LoVo (cell line): ENCODE measurements at places on chromosomes 11 and 22.

- DNase-seq = no peak
Observed at GRCh38 chr11:85809191-85809590, 1.8 kb downstream of the SYTL2 start.

GRCh38 chr22:30694640-30695350, at the start of gene OSBP2:
Gene OSBP2, plus strand, starts transcription at chr22:30694874. Its CDS starts 36 bp downstream, at chr22:30694910.
- peak; percentile 47 for DNase-seq

- DNase-seq = no peak
Observed at GRCh38 chr11:15169815-15170551, 55.3 kb downstream of the INSC start.

GRCh38 chr11:2451336-2451735, 6.5 kb downstream of the KCNQ1 start:
- no peak for DNase-seq

- DNase-seq = peak; percentile 28
Observed at GRCh38 chr22:24503137-24503842, 8.2 kb downstream of the UPB1 start.

- no peak for DNase-seq
Observed at GRCh38 chr11:75319035-75319877, 32.2 kb downstream of the ARRB1 start.

GRCh38 chr22:18965526-18966421, 29.7 kb upstream of the PRODH start:
- DNase-seq = no peak

- DNase-seq = no peak
Observed at GRCh38 chr22:17350292-17350691, 19.0 kb upstream of the CECR2 start.

DNA sequence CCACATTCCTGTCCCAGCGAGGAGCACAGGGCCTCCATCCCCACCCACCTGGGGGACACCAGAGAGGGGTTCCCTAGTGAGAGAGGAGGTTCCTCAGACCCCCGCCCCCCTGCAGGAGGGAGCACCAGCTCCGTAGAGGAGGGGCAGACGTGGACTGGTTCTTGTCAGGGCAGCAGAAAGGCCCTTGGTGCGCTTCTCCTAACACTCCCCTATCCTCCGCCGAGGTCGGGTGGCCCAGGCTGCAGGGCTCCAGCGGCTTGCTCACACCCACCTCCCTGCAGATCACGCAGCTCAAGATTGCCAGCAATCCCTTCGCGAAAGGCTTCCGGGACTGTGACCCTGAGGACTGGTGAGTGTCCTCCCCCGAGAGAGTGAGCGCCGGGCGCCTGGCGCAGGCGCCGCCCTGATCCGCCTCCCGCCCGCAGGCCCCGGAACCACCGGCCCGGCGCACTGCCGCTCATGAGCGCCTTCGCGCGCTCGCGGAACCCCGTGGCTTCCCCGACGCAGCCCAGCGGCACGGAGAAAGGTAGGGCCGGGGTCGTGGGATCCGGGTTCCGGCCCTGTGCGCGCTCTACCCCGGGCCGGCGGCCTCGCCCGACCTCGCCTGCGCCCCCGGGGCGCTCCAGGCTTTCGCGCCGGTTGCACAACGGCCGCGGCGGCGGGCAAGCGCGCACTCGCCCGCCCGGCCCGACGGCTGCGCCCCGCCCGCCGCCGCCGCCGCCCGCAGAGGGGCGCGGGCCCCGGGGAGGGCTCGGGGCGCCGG, 5.1 kb downstream of the TBX1 start:
- DNase-seq = no peak

DNA sequence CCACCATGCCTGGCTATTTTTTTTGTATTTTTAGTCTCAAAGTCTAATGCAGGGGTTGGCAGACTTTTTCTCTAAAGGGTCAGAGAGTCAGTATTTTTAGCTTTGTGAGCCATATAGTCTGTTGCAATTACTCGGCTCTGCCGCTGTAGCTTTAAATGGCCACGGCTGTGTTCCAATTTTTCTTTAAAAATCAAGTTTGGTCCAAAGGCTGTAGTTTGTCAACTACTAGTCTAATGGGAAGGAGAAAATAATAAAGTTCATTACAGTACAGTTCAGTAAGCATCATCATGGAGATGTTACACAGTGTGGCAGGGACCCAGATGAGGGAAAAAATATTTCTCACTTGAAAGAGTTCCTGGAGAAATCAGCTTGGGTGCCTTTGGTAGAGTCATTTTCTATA, 107.6 kb downstream of the CSNK2A3 start:
- no peak for DNase-seq

DNA sequence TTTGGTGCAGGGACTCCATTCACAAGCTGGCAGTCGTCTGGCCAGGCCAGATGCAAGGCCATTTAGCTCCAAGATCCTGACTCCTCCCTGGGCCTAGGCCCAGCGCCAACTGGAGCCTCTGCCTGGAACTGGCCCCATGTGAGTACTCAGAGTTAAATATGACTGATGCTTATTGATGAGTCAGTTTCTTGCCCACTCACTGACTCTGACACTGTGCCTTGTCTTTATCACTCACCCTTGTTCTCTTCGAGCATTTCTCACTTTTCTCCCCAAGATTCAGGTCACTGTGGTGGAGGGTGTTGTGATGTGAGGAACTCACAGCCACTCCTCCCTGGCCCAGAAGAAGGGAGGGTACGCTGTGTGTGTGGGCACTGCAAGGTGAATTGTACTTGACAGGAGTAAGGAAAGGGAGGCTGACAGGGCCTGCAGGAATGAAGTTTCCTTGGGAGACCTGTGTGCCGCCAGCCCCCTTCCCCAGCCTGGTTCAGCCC, 23.2 kb upstream of the ST3GAL4 start:
- DNase-seq = no peak

DNA sequence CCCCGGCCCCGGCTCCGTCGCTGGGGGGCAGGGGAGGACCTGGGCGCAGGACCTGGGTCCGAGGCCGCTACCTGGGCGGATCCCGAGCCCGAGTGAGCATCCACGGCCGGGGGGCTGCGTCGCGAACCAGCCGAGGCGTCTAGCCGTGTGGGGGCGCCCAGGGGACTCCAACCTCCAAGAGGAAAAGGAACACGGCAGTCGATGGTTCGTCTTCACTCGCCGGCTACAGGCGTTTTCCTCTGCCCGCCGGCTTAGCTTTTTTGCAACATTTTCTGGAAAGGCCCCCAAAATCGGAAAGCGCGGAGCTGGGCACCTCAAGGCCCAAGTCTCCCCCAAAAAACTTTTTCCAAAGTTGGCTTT, 666 bp downstream of the PDGFB start:
- DNase-seq = no peak

DNA sequence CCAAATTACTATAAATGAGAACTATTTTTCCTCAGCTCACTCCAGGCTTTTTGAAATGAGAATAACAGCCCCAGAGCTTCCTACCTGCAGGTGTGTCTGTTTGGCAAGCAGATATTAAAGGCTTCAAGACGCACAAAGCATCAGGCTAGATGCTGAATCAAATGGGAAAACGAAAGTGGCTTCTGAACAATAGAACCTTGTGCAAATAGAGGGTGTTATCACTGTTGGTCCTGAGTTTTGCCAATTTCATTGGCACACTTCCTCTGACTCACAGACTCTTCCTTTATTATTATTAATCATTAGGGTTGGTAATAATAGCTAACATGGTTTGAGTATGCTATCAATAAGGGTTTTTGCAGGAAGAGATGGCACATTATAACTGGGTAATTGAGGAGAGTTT, 13.4 kb downstream of the SYT13 start:
- DNase-seq = no peak

DNA sequence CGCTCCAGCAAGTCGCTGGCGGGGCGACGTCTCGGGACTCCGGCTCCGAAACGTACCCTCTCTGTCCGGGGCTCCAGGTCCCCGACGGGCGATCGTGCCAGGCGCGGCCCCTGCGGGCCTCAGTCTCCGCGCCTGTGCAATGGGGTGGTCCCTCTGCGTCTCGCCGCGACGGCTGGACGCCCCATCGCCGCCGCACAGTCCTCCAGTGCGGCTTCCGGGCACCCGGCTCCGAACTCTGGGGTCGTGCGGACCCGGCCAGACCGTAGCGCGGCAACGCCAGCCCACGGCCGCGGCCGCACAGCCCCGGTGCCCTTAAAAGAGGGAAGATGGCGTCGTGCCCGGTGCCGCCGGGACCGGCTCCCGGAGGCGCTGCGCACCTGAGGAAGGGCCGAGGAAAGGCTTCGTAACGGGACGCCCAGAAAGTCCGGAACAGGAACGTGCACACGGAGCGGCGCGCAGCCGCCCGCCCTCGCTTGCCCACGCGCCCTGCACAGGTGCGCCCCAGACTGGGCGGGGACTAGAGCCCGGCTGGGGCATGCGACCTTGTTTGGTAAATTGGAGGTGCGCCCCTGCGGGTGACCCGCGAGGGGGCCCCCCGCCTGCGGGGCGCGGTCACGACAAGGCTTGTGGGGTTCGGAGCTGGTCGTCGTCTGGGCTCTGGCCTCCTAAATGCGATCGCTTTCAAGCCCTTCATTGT, 525 bp downstream of the BIK start:
- DNase-seq = peak; percentile 37
